ENCODE measurements at places on chromosomes 4 and X.

- no peak for DNase-seq
These were observed 52.1 kb downstream of the PDGFRA start for GRCh38 chr4:54281054-54281766.

GRCh38 chr4:107853444-107854355 is 29.0 kb downstream of the SGMS2 start:
- no peak for DNase-seq

- no peak for DNase-seq
These were observed 93.0 kb downstream of the MAGEE1 start for GRCh38 chrX:76520273-76521054.

GRCh38 chr4:23889391-23889790 is 456 bp downstream of the PPARGC1A start:
- DNase-seq: no peak

GRCh38 chr4:664713-665231 is 9.3 kb downstream of the ATP5ME start:
- DNase-seq: no peak

DNA sequence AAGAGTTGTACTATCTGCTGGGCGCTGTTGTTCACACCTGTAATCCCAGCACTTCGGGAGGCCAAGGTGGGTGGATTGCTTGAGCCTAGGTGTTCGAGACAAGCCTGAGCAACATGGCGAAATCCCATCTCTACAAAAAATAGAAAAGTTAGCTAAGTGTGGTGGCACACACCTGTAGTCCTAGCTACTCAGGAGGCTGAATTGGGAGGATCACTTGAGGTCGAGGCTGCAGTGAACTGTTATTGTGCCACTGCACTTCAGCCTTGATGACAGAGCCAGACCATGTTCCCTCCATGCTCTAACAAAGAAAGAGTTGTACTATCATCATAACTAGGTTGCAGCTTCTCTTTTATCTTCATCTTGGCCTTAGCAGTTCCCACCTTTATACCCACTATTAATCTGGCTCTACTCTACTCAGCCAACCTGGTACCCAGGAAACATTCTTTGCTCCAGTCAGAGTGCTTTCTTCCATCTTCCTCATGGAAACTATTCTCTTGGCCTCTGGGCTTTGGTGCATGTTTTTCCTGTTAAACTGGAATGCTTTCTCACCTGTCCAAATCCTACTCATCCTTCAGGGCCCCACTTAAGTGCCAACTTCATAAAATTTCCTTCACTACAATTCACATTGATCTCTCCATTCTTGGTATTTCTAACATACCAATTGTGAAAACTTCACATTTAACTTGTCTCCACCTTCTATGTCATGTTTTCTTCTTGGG is 18.2 kb downstream of the FABP2 start:
- no peak for DNase-seq

DNA sequence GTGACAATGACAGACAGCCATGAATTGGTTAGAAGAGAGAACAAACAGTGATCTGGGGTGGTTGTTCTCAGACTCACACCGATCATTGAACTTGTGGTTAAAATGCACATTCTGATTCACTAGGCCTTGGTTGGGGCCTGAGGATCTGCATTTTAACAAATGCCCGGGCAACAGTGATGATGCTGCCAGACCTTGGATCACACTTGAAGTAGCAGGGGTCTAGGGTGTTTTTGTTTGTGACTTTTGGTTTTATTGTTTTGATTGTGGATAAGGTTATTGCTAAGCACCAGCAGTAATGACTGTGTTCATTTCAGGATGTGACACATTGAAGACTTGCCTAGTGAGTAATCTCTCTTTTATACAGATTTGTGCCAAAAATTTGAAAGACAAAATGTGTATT is 36.5 kb downstream of the TXLNG start:
- no peak for DNase-seq
